NB4 (cell line): ENCODE measurements at places on chromosomes 16 and 17.
A peak's percentile ranks its signal among the peaks of the same experiment; 100 is the strongest.

- no peak for DNase-seq
Measured at GRCh38 chr17:71527311-71527710, 593.5 kb upstream of the SOX9 start.

DNA sequence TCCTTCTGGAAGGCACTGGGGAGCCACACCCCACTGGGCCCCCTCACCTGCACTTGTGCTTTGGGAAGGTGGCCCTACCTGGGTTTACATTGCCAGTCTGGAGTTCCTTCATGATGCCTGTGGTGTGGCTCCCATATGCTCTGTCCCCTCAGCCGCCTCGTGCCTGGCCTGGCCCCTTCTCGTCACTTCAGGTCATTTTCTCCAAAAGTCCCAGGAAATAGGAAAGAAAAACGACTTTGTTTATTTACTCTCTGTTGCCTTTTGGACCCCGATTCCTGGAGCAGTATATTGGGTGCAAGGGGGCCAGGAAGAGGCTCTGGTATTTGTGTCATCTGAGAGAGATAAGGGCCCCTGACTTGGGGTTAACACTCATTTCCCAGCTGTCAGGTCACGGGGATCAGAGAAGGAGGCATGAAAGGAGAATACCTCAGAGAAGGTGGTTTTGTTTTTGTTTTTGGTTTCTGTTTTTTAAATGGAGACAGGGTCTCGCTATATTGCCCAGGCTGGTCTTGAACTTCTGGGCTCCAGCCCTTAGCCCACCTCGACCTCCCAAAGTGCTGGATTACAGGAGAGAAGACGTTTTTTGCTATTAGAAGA is 4.7 kb downstream of the SOCS3 start:
- no peak for DNase-seq

GRCh38 chr17:28500712-28501379 is 5.3 kb upstream of the FOXN1 start:
- DNase-seq, result peak; percentile 38

GRCh38 chr17:2081564-2081963 is 26.7 kb downstream of the HIC1 start:
- DNase-seq, result no peak

- no peak for DNase-seq
Measured at GRCh38 chr16:77383606-77384187, 51.1 kb downstream of the ADAMTS18 start.

GRCh38 chr17:82229698-82230608 is 1.1 kb downstream of the SLC16A3 start:
- DNase-seq, result peak; percentile 64

- no peak for DNase-seq
Measured at GRCh38 chr17:37240381-37240780, 135.4 kb upstream of the C17orf78 start.

DNA sequence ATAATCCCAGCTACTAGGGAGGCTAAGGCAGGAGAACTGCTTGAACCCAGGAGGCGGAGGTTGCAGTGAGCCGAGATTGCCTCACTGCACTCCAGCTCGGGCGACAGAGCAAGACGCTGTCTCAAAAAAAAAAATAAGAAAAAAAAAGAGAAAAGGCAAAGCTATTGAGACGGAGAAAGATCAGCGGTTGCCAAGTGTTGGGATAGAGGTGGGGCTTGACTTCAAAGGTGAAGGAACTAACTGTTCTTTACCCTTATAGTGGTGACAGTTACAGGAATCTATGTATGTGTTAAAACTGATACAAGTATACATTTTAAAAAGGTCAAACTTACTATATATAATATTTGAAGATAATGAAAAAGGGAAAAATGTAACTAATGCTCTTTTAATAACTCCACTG is 22.5 kb downstream of the AKAP10 start:
- DNase-seq, result no peak
